Stimulated activated CD8-positive, alpha-beta memory T cell treated with anti-CD3 and anti-CD28 coated beads, Interleukin-15, amount 100 ng/mL, for 24 hours (primary cell): ENCODE measurements at places on chromosomes 12 and 14.

DNA sequence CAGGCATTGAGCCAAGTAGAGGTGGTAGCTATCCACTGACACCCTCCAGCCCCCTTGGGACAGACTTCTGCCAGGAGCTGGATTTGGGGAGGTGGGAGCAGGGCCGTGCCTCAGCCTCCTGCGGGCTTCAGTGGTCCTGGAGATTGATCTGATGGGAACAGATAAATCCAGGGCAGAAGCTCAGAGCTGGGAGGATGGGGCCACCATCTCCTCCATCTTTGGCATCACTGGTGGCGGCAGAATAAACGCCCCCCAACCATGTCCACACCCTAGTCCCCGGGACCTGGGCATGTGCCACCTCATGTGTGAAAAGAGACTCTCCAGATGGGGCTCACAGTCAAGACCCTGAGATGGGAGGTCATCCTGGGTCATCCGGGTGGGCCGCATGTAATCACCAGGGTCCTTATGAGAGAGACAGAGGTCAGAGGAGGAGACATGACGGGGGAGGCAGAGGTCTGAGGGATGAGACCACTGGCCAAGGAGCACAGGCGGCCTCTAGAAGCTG is 209.6 kb upstream of the RTL1 start:
- DNase-seq, result no peak

DNA sequence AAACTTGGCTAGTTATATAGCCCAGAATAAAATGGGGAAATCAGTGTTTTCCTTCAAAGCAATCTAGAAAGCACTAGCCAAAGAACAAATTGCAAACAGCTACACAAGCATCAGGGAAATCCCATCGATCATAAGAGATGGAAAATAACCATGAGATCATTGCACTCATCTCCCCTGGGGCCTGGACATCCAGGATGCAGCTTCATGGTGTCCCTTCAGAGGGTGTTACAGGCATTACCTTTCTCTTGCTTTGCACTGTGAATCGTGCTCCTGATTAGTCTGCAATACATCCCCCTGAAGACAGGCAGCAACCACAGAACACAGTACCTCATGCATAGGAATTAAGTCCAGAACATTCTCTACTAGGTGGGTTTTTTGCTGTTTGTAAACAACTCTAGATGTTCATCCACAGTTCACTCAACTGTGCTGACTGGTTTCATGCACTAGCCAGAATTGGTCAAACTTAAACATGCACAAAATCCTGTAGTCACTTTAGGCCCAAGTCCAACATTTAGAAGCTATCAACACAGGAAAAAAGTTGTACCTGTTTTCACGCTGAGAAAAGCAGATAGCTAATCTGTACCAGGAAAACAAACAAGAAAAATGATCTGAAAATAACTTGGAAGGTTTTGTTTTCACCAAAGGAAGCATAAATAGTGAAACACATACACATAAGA is 120.1 kb downstream of the ZFP36L1 start:
- DNase-seq, result no peak

GRCh38 chr12:78236264-78236663 is 405.6 kb downstream of the NAV3 start:
- DNase-seq, result no peak

GRCh38 chr12:130224613-130225012 is 62.3 kb downstream of the FZD10 start:
- no peak for DNase-seq

GRCh38 chr12:78641837-78642423 is 222.6 kb upstream of the SYT1 start:
- DNase-seq, result no peak

DNA sequence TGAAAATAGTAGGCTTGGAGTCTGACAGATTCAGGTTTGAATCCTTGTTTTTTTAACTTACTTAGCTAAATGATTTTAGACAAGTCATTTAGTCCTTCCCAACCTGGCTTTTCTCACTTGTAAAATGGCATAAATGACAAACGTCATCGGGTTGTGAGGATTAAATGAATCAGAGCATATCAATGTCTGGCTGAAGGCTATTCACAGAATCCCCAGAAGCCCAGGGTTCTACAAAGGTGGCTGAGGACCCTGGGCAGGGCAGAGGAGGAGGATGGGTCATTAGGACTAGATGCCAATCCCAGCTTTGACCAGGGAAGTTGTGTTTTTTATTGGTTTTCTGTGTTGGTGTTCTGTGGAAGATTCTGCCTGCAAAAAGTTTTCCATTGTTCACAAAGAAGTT is 7.6 kb upstream of the PTPRB start:
- no peak for DNase-seq
